ENCODE measurements at places on chromosomes 3 and 15. TPM values are rescaled to one million over a fixed set of nuclear protein-coding genes. Genes with fewer than 3 reads are reported as not detected.

PPIP5K1 gene
- 26.9 TPM for total RNA-seq

DALRD3 gene
- 27.9 TPM for total RNA-seq

MST1R gene
- total RNA-seq: 1.2 TPM

GRCh38 chr3:140284372-140284771 lies 349.4 kb downstream of the CLSTN2 start:
- H3K27me3 ChIP-seq: no peaks in the 10 kb centered on the region
- H3K4me1 ChIP-seq: no peaks in the 10 kb centered on the region
- no peak for DNase-seq

DNA sequence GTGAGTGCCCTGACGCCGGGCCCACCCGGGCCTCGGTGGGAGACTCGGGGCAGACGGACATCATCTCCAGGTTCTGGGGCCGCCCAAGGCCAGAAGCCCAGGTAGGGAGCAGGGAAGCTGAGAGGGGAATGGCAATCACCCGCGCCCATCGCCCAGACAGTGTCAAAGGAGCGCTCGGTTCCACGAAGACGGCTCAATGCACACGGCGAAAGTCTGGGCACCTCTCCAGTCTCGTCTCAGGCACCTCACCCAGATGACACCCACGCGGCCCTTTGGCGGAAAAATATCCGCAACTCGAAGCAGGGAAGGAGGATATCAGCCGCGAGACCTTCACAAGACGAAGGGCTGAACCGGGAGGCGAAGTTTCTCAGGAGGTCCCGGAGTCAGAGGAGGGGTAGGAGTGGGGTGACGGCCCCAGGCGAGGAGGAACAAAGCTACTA lies 916 bp downstream of the IL17RD start:
- H3K36me3 ChIP-seq: no peaks in the 10 kb centered on the region
- no peak for DNase-seq
- no peak overlapping the region for H3K27ac ChIP-seq
- H3K27me3 ChIP-seq: peaks cover 24% of the 10 kb centered on the region

- no peaks in the 10 kb centered on the region for H3K4me1 ChIP-seq
- H3K36me3 ChIP-seq: no peaks in the 10 kb centered on the region
- H3K27me3 ChIP-seq: no peaks in the 10 kb centered on the region
- DNase-seq: no peak
- H3K4me3 ChIP-seq: no peak overlapping the region
Measured at GRCh38 chr3:16448639-16449070, 64.8 kb downstream of the RFTN1 start.

SECISBP2L gene
- total RNA-seq: 27.2 TPM

HRG gene
- total RNA-seq: not detected

DNA sequence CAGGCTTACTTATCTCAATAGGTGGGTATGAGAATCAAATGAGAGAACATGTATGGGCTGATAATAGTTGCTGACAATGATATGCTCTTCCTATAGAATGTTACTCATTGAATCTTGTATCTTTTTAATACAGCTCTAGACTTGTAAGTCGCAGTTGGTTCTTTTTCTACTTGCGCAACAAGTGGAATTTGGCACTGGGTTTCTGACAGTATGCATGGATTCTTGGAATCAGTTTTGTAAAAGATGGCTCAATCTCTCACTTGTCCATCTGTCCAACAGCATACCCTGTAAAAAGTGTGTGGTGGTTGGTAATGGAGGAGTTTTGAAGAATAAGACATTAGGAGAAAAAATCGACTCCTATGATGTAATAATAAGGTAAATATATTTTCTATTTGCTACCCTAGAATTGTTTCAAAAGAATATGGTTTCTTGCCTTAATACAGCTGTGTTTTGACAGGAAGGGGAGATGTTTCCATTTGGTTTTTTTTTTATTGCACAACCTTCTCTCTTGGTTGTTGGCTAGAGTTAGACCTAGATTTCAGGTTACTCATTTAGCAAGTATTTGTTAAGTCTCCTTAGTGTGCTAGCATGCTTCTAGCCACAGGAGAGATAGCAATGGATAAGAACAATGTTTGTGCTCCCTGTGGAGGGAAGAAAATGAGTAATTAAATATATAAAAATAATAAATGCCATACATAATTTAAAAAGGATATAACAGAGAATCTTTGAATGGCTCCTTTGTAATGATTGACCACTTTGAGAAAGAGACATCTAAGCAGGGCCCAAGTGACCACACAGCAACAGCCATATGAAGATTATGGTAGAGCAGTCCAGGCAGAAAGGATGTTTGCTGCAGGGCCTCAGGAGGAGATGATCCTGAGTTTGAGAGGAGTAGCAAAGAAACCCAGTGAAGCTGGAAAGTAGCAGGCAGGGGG lies 21.8 kb downstream of the ST3GAL6 start:
- H3K27me3 ChIP-seq: no peaks in the 10 kb centered on the region
- H3K4me1 ChIP-seq: no peaks in the 10 kb centered on the region
- H3K4me3 ChIP-seq: no peak overlapping the region
- no peak for DNase-seq
- no peak overlapping the region for H3K27ac ChIP-seq

HHLA2 gene
- total RNA-seq: 1.1 TPM

ALDH1A3 gene
- total RNA-seq: not detected

DNA sequence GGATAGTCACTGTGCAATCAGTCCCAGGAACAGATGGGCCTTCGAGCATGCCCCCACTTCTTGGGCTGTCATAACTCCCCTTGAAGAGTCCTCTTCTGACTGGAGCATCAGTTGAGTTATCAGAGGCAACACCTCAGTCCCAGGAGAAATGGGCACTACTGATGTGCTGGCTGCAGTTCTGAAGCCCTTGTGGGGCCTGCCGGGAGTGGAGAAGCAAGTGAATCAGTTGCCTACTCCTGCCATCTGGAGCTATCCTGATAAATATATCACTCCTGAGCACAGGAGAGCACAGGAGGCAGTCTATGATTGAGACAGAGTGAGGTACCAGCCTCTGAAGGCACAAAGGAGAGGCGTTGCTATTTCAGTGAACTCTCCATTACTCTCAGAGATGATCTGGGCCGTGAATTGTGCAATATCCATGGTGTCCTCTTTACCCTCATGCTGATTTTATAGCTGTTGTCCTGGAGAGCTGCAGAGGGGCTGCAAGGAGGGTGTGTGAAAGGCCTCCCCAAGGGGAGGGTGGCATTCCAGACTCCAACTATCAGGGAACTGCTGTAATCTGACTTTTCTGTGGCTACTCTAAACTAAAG lies 344.2 kb upstream of the ROPN1 start:
- H3K4me3 ChIP-seq: no peak overlapping the region
- no peaks in the 10 kb centered on the region for H3K4me1 ChIP-seq
- no peaks in the 10 kb centered on the region for H3K36me3 ChIP-seq

- H3K27ac ChIP-seq: no peak overlapping the region
- H3K27me3 ChIP-seq: no peaks in the 10 kb centered on the region
- no peaks in the 10 kb centered on the region for H3K4me1 ChIP-seq
- DNase-seq: no peak
- no peak overlapping the region for H3K4me3 ChIP-seq
Measured at GRCh38 chr15:62878070-62878469, 164.5 kb upstream of the TPM1 start.

DNA sequence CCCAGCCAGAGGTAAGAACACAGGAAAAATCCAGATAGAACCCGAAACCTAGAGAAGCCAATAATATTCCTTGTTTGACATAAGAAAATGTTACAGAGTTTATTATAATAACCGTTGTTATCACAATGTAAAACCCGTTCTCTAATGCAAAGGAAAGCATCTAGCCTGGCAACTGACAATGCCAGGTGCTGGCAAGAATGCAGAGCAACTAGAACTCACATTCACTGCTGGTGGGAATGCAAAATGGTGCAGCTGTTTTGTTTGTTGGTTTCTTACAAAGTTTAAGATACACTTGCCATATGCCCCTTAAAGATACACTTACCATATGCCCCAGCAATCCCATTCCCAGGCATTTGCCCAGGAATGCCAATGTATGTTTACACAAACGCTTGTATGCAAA lies 23.4 kb downstream of the VPS39 start:
- H3K36me3 ChIP-seq: peaks cover 57% of the 10 kb centered on the region
- DNase-seq: no peak
- H3K4me1 ChIP-seq: no peaks in the 10 kb centered on the region
- H3K4me3 ChIP-seq: no peak overlapping the region
- H3K27me3 ChIP-seq: no peaks in the 10 kb centered on the region

DNA sequence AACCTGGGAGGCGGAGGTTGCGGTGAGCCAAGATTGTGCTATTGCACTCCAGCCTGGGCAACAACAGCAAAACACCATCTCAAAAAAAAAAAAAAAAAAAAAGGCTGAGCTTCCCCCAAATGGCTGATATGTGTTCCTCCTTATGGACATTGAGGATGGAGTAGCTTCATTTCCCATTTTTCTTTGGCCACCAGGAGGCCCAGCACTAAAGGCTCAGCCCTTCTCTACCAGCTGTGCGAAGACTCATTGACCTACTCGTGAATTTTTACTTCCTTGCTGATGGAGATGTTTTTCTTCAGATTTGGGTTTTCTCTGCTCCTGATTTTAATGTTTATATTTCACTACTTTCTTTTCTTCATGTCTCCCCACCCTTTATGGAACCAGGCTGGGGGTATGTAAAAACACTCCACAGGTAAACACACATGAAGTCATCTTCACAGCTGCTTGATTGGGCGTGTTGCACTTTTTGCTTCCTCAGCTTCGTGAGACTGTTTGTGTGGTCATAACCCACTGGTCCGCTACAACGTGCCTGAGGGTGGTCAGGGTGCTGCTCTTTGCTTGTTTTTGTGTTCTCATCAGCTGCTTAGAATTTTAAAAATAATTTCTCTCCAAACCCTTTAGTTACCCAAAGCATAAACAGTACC lies 13.5 kb downstream of the SEMA4B start:
- no peaks in the 10 kb centered on the region for H3K36me3 ChIP-seq
- no peak for DNase-seq
- no peak overlapping the region for H3K4me3 ChIP-seq
- peaks cover 7% of the 10 kb centered on the region for H3K4me1 ChIP-seq
- H3K27me3 ChIP-seq: no peaks in the 10 kb centered on the region

PLIN1 gene
- 0.50 TPM for total RNA-seq

CRTAP gene
- 50.3 TPM for total RNA-seq

CYP8B1 gene
- total RNA-seq: not detected

PTPN23 gene
- 36.1 TPM for total RNA-seq

DNA sequence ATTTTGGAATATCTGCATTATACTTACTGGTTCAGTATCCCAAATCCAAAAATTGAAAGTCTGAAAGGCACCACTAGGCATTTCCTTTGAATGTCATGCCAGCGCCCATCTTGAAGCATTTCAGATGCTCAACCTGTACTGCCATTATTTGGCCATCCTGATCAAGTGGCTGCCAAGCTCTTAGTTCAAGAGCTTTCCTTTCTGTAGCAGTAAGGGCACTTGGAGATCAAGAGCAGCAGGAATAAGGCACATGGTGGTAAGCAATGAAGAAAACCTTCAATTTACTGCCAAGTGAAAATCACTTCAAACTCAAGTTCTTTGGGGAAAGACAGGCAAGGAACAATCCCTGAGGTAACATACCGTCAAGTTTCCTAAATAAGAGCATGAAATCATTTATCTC lies 10.0 kb downstream of the RHOA start:
- H3K27ac ChIP-seq: no peak overlapping the region
- H3K4me1 ChIP-seq: peaks cover 54% of the 10 kb centered on the region
- no peak overlapping the region for H3K4me3 ChIP-seq
- H3K27me3 ChIP-seq: no peaks in the 10 kb centered on the region
- H3K36me3 ChIP-seq: no peaks in the 10 kb centered on the region

DNA sequence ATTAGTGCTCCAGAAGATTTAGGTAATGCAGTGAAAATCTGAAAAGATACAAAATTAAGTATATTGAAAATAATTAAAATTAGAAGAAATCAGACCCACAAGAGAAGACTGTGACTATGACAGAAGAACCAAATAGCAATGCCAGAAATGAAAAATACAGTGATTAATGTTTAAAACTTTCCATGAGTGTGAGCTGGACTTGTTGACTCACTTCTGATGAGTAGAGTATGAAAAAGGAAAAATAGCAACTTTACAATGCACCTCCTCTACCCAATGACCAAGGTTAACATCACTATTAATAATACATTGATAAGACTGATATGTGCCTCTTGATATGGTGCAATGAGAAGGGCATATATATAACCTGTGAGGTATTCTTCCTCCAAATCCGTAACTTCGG lies 39.3 kb upstream of the SLC22A13 start:
- H3K27ac ChIP-seq: no peak overlapping the region
- DNase-seq: no peak
- H3K27me3 ChIP-seq: no peaks in the 10 kb centered on the region
- peaks cover 21% of the 10 kb centered on the region for H3K36me3 ChIP-seq
- H3K4me1 ChIP-seq: no peaks in the 10 kb centered on the region
- no peak overlapping the region for H3K4me3 ChIP-seq

CALML4 gene
- total RNA-seq: 6.4 TPM

- H3K27ac ChIP-seq: no peak overlapping the region
- H3K4me3 ChIP-seq: no peak overlapping the region
- peaks cover 9% of the 10 kb centered on the region for H3K27me3 ChIP-seq
- H3K4me1 ChIP-seq: no peaks in the 10 kb centered on the region
Measured at GRCh38 chr15:33311312-33311971, 675 bp downstream of the RYR3 start.

CTXN2 gene
- not detected for total RNA-seq

DNA sequence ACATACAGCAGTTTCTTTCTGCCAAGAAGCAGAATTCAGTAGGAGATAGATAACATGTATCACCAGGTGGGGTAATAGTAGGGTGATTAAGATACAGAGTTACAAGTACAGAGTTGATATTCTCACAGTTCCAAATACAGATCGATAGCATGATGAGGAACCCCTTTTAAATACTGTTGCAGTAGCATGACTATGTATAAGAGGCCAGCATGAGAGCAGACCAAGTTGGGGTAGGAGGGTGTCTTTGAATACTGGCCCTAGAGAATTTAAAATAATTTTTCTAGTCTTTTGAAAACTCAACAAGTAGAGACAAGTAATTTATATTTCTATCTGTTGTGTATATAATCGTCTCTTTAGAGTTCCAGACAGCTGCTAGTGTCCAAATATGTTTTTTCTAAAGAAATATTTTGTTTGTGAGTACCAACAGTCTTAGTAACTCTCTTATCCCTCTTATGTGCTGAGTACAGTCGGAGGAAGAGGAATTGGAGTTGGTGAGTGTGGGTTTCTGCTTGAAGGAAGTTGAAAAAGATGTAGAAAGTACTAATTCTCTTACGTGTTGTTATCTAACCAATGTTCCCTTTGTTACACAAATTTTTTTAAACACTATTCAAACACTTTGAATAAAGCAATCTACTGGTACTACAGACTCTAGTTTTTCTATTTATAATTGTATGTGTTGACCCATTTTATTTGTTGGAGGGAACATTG lies 30.2 kb downstream of the LYSMD4 start:
- no peak overlapping the region for H3K4me3 ChIP-seq
- H3K36me3 ChIP-seq: no peaks in the 10 kb centered on the region
- H3K27ac ChIP-seq: no peak overlapping the region
- no peak for DNase-seq
